ENCODE measurements at places on chromosomes 16 and 17.

GRCh38 chr16:17989255-17989654 lies 347.3 kb downstream of the NPIPA8 start:
- DNase-seq: no peak

- DNase-seq: no peak
Measured at GRCh38 chr17:77299256-77300015, 158.7 kb downstream of the SEC14L1 start.

DNA sequence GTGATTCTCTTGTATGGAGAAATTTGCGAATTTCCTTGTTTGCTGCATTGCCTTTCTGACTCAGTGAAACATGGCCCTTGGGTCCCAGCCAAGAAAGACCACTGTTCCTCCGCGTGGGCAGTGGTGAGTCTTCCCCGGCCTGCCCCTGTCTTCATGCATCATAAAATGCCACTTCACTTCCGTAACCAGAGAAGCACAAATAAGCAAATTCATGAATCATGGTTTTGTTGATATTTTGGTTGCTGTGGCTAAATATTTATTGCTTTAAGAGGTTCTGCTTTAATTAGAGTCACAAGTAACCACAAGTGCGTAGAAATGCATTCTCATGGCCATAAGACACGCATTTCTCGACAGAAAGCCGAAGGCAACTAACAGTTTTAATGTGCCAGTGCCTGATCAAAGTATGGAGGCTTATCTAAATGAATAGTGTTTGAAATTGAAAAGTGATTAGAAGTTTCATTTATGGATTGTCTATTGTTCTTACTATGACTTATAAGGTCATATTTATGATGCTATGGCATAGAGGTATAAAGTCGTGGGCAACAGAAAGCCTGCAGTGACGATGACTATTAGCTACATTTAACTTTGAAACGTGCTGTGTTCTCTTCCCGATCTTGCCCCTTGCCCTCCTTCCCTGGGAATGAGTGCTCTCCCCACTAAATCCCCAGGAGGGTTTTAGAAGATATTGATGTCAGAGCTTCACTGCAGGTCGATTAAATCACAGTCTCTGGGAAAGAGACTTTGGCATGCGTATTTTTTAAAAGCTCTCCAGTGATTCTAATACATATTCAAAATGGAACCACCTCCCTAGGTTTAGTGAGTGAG lies 76.0 kb downstream of the WIPI1 start:
- no peak for DNase-seq

DNA sequence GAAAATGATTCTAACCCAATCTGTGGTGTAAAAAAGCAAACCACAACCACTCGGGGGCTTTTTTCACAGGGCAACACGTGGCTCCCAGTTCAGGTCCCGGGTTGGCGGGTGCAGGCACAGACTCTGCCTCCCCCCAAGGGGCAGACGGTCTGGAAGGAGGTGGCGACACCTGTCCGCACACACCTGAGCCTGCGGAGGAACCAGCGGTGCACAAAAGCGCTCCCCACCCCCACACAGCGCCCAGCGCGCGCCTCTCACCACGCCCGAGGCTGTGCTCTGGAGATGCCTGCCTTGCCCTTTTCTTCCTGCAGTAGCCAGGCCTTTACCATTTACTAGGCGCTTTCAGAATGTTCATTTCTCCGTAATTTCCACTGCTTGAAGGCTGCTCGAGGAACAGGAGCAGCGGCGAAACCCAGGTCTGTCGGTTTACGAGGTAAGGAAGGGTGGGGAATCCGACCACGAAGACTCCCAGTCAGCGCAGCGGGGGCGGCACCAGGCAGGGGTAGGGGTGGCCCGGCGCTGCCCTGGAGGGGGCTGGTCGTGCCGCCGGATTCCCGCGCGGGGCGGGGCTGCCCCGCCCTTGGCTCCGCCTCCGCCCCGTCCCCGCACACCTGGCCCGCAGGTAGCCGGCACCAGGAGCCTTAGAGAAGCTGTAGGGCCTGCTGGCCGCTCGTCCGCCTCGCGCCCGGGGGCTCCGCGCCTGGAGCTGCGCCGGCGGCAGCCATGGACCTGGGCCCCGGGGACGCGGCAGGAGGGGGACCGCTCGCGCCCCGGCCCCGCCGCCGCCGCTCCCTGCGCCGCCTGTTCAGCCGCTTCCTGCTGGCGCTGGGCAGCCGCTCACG lies at the start of gene USP43:
TSS of gene USP43 (plus strand) at position 608 of the 842 bp plus-strand sequence. CDS start at position 724, 116 bp downstream.
- DNase-seq: peak; percentile 82

DNA sequence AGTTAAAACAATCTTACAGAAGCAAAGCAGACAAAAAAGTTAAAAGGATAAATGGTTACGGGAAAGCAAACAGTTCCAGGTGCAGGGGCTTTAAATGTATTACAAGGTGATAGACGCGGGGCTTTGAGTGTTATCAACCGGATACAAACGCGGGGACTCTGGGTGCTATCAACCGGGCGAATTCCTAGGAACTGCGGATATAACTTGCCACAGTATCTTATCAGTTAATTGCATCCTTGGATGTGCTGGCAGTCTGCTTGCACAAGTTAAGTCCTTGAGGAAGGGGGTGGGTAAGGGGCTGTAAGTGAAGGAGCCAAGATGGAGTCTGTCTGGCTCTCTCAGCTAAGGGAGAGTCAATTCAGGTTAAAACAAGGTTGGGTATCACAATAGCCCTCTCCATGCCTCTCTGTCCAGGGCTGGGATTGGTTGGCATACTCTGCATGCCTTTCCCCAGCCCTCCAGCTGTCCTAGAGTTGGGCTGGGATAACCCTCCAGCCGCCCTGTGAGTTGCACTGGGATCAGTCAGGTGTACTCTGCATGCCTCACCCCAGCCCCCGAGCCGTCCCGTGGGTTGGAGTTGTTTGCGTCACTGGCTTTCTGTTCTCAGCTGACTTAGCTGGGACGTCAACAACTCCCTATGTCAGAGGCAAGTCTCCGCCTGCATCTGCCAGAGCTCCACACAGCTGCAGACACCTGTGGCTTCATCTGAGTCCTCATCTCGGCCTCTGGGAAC lies 40.9 kb downstream of the TMEM235 start:
- DNase-seq: no peak

- no peak for DNase-seq
Measured at GRCh38 chr16:15748654-15749053, 98.6 kb downstream of the NDE1 start.

- no peak for DNase-seq
Measured at GRCh38 chr17:41147531-41148204, 2.0 kb downstream of the KRTAP4-5 start.

DNA sequence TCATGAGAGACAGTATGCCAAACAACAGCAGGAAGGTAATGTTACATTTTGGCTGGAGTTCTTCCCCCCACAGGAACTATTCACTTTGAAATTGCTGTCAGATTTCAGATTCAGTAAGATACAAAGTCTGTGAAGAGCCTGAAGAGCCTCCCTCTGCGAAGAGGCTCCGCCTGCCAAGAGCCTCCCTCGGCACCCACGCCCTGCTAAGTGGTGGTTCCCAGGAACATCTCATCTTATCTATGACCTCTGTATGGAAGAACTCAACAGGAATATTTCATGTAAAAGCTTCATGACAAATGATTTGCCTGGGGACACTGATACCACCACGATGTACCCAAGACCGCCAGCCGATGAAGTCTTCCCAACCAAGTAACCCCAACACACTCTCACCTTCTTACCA lies 3.2 kb downstream of the ZC3H7A start:
- no peak for DNase-seq

- DNase-seq: peak; percentile 56
Measured at GRCh38 chr16:27761816-27762215, 211.9 kb downstream of the KATNIP start.

DNA sequence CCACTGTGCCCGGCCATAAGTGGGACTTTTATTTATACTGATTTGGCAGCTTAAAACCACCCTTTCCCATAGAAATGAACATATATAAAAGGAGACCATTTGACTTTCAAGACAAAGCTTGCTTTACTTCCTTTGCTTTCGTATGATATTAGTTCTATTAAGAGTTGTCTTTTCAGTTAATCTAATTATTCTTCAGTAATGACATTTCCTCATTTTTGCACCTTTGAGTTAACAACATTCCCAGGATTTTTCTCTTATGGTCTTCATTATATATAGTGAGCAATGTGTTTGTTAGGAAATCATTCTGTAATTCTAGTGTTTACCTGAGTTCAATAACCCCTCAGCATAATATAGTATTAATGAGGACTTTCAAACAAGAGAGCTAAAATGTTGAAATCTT lies 173.8 kb downstream of the MAP2K6 start:
- no peak for DNase-seq

- DNase-seq: peak; percentile 92
Measured at GRCh38 chr17:17044846-17045561, 2.7 kb downstream of the MPRIP start.

GRCh38 chr16:72963533-72964315 lies 84.2 kb downstream of the ZFHX3 start:
- no peak for DNase-seq

GRCh38 chr16:11333702-11334101 lies 11.6 kb upstream of the RMI2 start:
- DNase-seq: no peak

- no peak for DNase-seq
Measured at GRCh38 chr16:1656808-1657617, 21.1 kb upstream of the JPT2 start.

GRCh38 chr16:4570688-4571321 lies 14.7 kb downstream of the C16orf96 start:
- no peak for DNase-seq

GRCh38 chr17:77127735-77128361 lies 12.9 kb upstream of the SEC14L1 start:
- no peak for DNase-seq

GRCh38 chr17:2602597-2603017 lies 9.2 kb downstream of the PAFAH1B1 start:
- DNase-seq: no peak

GRCh38 chr17:47884905-47885730 lies 10.9 kb upstream of the SP2 start:
- DNase-seq: no peak

DNA sequence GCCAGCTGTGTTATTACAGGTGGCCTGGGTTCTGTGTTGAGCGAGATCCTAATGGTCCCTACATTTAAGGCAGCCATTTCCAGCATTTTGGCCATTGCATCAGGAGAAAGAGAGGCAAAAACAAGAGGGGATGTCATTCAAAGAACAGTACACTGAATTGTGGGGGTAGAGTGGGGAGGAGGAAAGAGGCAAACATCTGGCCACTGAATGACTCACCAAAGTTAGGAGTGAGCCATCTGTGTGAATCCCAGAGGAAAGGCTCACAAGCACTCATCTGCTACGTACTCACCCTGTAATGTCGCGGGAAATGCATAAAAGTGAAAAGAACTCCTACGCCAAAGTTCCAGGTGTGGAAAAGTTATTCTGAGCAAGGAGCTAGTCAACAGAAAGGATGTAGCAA lies 16.7 kb downstream of the KRABD2 start:
- no peak for DNase-seq

DNA sequence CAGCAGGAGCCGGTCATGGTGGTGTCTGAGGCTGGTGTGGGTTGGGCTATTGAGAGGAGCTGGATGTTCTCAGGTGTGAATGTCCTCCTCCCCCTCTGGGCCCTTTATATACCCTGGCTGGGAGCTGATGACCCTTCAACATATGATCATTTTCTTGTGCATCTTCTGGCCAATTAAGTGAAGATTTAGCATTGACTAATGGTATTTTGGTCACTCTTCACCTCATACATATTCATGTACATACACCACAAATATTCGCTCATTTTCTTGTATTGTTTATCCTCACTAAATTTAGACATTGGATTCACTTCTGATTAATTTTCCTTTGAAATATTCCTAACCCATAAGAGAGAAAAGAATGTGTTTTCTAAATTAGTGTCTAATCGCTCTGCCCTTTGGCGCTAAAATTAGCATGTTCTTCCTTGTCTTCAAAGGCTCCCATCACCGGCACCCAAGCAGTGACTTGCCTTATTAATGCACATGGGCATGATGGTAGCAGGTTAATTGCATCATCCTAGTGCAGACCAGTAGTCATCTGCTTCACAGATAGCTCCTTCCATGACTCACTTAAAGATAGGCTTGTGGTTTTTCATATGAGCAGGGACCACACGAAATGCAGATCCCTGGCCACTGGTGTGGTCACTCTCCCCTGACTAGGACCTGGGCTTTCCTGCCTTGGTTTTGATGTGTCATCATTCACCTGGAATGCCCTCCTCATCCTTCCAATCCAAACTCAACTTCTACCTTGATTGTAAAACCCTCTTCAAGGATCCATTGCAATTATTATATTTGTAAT lies at the start of gene KRTAP2-4:
TSS of gene KRTAP2-4 (minus strand) at position 51 of the 796 bp plus-strand sequence. CDS start at position 17, 34 bp downstream.
- peak; percentile 49 for DNase-seq

- no peak for DNase-seq
Measured at GRCh38 chr17:14733376-14733775, 432.5 kb downstream of the HS3ST3B1 start.

- DNase-seq: no peak
Measured at GRCh38 chr16:77457046-77457445, 22.2 kb upstream of the ADAMTS18 start.

GRCh38 chr16:57882792-57883191 lies 80.5 kb upstream of the KIFC3 start:
- no peak for DNase-seq

GRCh38 chr16:61210076-61210475 lies 826.2 kb downstream of the CDH8 start:
- no peak for DNase-seq

- DNase-seq: peak; percentile 43
Measured at GRCh38 chr17:75059369-75060345, 12.6 kb downstream of the KCTD2 start.

GRCh38 chr17:80382956-80383355 lies 32.0 kb upstream of the ENDOV start:
- DNase-seq: no peak

- DNase-seq: no peak
Measured at GRCh38 chr17:32515677-32516383, 29.0 kb downstream of the CDK5R1 start.

- no peak for DNase-seq
Measured at GRCh38 chr17:4187076-4187475, 44.1 kb downstream of the CYB5D2 start.

- peak; percentile 20 for DNase-seq
Measured at GRCh38 chr16:2713523-2713922, 6.5 kb downstream of the PRSS27 start.

DNA sequence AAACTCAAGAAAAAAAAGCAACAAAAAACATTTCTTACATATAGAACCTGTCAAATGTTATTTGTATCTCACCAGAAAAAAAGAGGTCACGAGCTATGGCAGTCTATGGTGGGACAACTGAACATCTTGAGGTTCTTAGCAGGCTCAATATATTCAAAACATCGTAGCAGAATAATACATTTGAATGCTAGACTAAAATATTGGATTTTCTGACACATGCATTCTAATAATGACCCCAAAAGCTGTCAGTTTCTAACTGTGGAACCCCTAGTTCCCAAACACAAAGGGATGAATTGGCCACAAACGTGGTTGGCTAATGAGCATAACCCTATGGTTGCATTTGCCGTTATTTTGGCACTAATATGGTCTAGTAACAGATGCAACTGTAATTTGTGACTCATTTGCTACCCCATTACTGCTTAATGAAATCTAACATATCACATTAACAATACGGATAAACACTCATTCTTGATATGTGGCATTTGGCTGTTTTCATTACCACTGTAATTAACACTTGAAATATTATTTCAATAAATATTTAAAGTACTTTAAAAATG lies 81.2 kb downstream of the TOX3 start:
- DNase-seq: no peak

Measured in NB4 (cell line).